Central memory CD8-positive, alpha-beta T cell (primary cell): ENCODE measurements at places on chromosomes 1 and 21.

DNA sequence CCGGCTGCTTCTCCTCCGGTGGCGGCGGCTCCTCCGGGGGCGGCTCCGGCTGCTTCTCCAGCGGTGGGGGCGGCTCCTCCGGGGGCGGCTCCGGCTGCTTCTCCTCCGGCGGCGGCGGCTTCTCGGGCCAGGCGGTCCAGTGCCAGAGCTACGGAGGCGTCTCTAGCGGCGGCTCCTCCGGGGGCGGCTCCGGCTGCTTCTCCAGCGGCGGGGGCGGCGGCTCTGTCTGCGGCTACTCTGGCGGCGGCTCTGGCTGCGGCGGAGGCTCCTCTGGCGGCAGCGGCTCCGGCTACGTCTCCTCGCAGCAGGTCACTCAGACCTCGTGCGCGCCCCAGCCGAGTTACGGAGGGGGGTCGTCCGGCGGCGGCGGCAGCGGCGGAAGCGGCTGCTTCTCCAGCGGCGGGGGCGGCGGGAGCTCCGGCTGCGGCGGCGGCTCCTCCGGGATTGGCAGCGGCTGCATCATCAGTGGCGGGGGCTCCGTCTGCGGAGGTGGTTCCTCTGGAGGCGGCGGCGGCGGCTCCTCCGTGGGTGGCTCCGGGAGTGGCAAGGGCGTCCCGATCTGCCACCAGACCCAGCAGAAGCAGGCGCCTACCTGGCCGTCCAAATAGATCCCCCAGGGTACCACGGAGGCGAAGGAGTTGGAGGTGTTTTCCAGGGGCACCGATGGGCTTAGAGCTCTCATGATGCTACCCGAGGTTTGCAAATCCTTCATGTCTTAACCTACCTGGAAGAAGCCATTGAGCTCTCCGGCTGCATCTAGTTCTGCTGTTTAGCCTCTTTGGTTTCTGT lies 2.0 kb downstream of the LORICRIN start:
- DNase-seq, result no peak

DNA sequence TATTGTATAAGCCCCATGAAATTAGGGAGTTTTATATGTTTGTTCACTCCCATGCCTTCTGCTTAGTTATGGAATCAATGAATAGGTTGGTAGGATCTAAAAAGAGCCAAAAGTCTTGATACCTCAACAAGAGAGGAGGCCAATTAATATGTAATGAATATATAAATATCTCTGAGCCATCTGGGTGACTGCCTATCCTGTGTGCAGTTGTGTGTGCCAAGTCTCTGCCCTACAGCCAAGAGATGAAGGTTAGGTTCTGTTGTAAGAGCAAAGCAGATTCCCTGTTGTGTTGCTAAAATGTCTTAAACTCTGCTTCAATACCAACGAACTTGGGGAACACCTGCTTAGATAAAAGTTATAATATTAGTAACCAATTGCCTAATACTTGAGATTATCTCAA lies 61.8 kb upstream of the GORAB start:
- no peak for DNase-seq

DNA sequence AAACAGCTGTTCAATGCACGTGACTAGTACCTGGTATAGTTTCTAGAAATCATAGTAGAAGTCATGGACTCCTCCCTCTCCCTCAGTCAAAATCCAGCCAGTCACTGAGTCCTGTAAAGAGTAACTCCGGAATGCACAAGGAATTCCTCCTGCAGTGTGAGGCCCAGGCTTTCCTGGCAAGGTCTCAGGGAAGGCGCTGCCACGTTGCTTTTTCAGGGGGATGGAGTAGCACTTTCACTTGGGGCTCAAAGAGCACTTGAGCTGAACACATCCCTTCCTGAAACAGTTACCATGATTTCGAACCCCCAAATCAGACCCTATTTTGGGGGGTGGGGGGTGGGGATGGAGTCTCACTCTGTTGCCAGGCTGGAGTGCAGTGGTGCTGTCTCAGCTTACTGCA lies 26.4 kb upstream of the LRRC8D start:
- no peak for DNase-seq

DNA sequence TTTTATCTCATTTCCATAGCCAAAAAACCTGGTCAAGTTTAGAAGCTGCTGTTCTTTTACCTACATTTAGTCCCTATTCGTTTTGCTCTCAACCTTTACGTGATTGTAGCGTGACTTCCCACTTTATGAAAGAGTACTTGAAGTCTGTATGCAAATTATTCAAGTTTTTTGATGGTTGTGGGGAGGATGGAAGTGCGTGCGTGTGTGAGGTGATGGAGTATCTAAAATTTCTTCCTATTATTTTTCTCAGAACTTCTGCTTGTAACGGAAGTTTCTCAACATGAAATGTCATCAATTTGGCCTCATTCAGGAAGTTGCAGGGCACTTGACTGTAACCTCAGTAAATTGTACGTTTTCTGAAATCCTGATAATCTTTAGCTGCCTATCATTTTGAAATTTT lies 64.0 kb downstream of the SAMSN1 start:
- DNase-seq, result no peak

DNA sequence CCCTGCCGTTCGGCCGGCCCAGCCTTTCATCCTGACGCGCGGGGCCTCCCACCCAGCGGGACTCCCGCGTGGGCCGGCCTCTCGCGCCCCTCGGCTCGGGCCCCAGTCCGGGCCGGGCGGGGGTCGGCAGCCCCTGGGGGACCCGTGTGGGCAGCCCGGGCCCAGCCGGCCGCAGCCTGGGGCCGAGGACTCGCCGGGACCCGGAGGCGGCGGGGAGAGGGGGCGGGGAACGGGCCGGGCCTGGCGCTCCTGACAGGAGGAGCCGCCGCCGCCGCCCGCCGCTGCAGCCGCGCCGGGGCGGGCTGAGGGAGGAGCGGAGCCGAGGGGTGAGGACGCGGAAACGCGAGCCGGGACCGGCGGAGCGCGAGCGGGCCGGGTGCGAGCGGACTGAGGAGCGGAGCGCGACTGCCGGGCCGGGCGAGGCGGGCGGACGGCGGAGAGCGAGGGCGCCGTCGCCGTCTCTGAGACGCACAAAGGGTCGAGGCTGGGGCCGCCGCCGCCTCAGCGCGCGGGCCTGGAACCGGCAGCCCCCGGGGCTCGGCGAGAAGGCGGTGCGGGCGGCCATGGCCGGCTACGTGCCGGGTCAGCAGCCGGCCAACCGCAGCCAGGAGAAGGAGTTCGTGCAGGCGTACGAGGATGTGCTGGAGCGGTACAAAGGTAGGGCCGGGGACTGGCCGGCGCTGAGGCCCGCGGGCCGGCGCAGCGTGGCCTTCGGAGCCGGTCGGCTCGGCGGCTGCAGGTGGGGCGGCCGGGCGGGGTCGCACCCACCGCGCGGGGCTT lies 79.1 kb downstream of the NDUFS5 start:
- peak; percentile 35 for DNase-seq
